ENCODE measurements at places on chromosomes 7 and 10. TPM values are rescaled to one million over a fixed set of nuclear protein-coding genes. Genes with fewer than 3 reads are reported as not detected.

The HKDC1 gene
- total RNA-seq = 9.3 TPM

The VCL gene
- 242 TPM for total RNA-seq

The SNX10 gene
- 5.0 TPM for total RNA-seq

The NKX2-3 gene
- not detected for total RNA-seq

The TMEM243 gene
- total RNA-seq = 24.9 TPM

The AQP1 gene
- 0.39 TPM for total RNA-seq

The ZNF117 gene
- 0.20 TPM for total RNA-seq

The FGFBP3 gene
- 2.1 TPM for total RNA-seq

The MAT1A gene
- 0.04 TPM for total RNA-seq

The HOXA9 gene
- 0.39 TPM for total RNA-seq

The CYP17A1 gene
- 0.09 TPM for total RNA-seq

The CCL24 gene
- total RNA-seq = not detected

The ANKRD1 gene
- 35.0 TPM for total RNA-seq

The RSPH10B2 gene
- not detected for total RNA-seq

The PHYHIPL gene
- total RNA-seq = 0.59 TPM

The UROS gene
- 58.5 TPM for total RNA-seq

The ZNF783 gene
- 5.8 TPM for total RNA-seq

The IFIT3 gene
- 4.1 TPM for total RNA-seq

The DNMBP gene
- 20.9 TPM for total RNA-seq

The TUBAL3 gene
- total RNA-seq = 0.24 TPM

The AZGP1 gene
- total RNA-seq = not detected

The UNCX gene
- total RNA-seq = not detected

The OR13A1 gene
- total RNA-seq = not detected

The TWNK gene
- 38.8 TPM for total RNA-seq

The KCP gene
- 0.22 TPM for total RNA-seq

The MCMBP gene
- 91.7 TPM for total RNA-seq

The TUBB8 gene
- 0.15 TPM for total RNA-seq

The KCND2 gene
- total RNA-seq = not detected

The KAZALD1 gene
- total RNA-seq = 2.9 TPM

The IFIT1B gene
- total RNA-seq = not detected

The EZH2 gene
- total RNA-seq = 21.0 TPM

The NRAP gene
- not detected for total RNA-seq

The PRTFDC1 gene
- 16.6 TPM for total RNA-seq

The GJC3 gene
- 0.15 TPM for total RNA-seq

The OR9A2 gene
- not detected for total RNA-seq

The SLC16A12 gene
- total RNA-seq = 1.5 TPM

The PI4K2A gene
- 18.7 TPM for total RNA-seq

The SIRT1 gene
- total RNA-seq = 16.6 TPM

The VENTX gene
- total RNA-seq = not detected

The GATA3 gene
- total RNA-seq = 4.8 TPM

The FAM204A gene
- total RNA-seq = 68.3 TPM

The NUTM2E gene
- total RNA-seq = 0.26 TPM

The ZNF485 gene
- total RNA-seq = 1.7 TPM

The GDF10 gene
- 0.13 TPM for total RNA-seq

The PTPRN2 gene
- 0.54 TPM for total RNA-seq

The PIP gene
- total RNA-seq = 0.19 TPM

The LRRC18 gene
- total RNA-seq = not detected

The HTR5A gene
- total RNA-seq = not detected

The CPA2 gene
- total RNA-seq = 0.15 TPM

The RAPGEF5 gene
- total RNA-seq = 0.18 TPM

The C10orf67 gene
- total RNA-seq = 0.09 TPM

The UCMA gene
- not detected for total RNA-seq

The RNF133 gene
- not detected for total RNA-seq

The WDR86 gene
- 0.26 TPM for total RNA-seq
